ENCODE measurements at places on chromosomes 6 and 20.

DNA sequence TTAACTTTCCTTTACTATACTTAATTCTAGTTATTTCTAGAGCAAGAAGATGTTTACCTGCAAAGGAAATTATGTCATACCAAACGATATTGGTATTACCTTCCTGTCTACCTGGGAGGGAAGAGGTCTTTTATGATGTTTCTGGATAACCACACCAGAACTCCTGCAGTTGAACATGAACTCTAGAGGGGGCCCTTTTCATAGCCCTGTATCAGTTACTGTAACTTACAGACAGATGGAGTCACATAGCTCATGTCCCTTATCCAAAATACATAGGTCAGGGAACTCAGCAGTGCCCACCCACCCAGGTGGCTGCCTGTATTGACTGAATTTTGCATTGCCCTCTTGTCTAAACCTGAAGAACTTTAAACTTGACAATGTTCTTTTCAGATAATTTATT lies 35.1 kb upstream of the MYL9 start:
- DNase-seq, result no peak

- no peak for DNase-seq
Measured at GRCh38 chr6:150620244-150620643, 20.6 kb downstream of the PLEKHG1 start.

DNA sequence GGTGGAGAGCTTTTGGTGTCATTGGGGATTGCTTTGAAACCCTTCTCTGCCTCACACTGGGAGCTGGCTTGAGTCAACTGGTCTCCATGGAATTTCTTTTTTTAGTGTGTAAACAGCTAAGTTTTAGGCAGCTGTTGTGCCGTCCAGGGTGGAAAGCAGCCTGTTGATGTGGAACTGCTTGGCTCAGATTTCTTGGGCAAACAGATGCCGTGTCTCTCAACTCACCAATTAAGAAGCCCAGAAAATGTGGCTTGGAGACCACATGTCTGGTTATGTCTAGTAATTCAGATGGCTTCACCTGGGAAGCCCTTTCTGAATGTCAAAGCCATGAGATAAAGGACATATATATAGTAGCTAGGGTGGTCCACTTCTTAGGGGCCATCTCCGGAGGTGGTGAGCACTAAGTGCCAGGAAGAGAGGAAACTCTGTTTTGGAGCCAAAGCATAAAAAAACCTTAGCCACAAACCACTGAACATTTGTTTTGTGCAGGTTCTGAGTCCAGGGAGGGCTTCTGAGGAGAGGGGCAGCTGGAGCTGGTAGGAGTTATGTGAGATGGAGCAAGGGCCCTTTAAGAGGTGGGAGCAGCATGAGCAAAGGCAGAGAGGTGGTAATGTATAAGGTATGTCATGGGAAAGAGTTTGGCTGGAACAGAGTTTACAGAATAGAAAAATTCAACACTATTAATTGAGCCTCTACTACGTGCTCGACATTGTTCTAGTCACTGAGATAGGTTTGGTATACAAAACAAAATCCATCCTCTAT lies 31.2 kb downstream of the SRSF3 start:
- DNase-seq, result no peak

- no peak for DNase-seq
Measured at GRCh38 chr6:89873721-89874120, 20.5 kb upstream of the GJA10 start.

DNA sequence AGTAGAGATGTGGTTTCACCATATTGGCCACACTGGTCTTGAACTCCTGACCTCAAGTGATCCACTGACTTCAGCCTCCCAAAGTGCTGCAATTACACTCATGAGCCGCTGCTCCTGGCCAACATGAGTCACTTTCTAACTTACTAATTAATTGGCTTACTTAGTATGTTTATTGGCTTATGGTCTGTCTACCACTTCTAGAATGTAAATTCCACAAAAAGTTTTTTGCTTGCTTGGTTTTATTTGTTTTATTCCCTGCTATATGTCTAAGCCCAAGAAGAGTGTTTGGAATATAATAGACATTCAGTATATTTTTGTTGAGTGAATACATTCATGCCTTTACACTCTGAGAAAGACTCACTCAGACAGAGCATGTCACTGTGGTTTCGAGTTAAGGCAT lies 86.0 kb downstream of the SAMD3 start:
- DNase-seq, result no peak

DNA sequence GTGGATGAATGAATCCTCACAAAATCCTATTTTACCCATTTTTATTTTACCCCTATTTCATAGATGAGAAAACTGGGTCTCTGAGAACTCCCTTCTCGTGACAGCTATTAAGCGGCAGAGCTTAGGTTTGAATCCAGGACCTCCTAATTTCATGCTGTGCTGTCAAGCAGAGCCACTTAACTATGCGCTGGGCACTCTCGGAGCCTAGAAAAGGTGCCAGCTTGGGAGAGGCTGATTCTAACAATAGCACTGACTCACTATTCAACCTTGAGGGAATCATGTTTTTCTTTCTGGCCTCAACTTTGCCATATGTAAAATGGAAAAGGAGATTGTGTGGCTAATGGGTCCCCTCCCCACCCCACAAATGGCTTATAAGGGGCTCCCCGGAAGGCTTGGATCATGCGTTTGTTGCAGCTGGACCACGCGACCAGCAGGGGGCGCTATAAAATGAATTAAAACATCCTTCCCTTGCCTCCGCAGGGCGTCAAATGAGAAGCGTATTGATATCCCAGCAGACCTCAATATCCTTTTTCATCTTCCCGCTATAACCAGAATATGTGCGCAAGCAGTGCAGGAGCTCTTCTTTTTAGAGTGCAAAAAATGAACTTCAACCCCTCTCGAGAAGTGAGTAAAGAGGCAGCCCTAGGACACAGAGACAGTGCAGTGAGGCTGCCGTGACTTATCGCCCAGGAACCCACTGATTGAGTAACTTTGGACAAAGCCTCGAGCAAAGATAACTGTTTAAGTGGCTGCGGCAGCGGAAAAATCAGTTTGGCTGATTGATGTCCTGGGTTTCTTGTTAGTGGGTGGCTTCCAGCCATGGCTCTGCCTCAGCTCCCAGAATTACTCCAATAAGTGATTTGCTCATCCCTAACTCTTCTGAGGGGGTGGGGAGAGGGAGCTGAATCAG lies 12.8 kb upstream of the PDYN start:
- DNase-seq, result peak; percentile 50

DNA sequence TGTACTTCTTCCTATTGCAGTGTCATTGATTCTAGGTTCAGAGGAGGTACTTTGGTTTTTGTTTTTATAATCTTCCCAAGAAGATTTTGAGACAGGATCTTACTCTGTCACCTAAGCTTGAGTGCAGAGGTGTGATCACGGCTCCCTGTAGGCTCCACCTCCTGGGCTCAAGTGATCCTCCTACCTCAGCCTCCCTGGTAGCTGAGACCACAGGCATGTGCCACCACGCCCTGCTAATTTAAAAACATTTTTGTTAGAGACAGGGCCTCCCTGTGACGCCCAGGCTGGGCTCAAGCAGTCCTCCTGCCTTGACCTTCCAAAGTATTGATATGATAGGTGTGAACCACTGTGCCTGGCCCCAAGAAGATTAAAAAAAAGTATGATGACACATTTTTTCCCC lies 3.4 kb upstream of the SLC17A5 start:
- no peak for DNase-seq

DNA sequence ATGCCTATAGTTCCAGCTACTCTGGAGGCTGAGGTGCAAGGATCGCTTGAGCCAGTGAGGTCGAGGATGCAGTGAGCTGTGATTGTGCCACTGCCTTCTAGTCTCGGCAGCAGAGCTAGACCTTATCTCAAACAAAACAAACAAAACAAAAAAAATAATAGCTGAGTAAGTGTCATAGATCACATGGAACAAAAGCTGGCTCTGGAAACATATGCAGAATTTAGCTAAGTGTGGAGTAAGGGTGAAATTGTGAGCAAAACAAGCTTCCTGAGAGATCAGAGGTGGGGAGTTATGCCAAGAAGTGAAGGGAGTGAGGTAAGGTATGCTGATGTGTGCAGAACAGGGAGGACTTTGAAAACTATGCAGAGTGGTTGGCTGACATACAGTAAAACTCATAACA lies 18.7 kb downstream of the SGK1 start:
- DNase-seq, result no peak

DNA sequence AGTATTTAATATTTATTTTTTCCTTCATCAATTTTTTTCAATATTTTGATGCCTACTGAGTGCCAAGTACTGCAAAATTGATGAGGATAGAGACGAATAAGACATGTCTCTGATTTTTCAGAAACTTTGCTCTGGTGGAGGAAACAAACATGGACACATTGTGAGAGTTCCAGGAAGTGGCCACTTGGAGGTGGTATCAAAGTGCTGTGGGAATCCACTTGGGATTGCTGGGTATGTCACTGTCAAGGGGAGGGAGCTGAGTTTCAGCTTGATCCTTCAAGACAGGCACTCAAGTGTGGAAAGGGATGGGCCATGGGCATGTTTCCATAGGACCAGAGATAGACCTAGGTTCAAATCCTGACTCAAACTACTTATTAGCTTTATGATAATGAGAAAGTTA lies 24.5 kb upstream of the ABCC10 start:
- DNase-seq, result no peak

DNA sequence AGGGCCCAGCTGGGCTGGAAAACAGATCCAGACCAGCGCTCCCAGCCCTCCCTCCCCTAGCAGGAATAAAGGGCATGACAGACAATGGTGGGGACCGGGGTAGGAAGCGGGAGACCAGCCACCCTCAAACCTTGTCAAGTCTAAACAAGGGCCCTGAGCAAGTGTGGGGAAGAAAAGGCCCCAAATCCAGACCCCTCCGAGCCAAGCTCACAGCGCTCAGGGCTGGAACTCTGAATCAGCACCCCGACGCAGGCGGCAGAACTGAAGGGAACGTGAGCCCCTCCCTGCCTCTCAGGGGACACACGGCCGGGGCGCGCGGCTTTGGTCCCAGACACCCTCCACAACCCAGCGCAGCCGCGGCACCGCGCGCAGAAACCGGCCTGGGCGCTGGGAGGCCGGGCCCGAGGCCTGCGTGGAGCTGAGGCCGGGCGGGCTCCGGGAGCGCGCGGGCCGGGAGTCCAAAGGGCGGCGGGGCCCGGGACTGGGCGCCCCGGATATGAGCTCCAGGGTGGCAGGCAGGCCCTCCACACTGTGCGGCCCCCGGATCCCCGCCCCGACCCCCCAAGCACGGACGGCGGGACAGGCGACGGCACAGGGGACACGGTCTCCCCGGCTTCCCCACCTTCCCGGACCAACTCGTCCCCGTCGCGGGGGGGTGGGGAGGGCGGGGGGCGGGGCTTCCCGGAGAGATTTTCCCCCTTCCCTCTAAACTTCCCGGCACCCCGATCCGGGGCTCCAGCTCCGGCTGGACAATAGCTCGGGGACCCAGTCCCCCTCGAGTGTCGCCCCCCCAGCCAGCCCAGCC lies 641 bp downstream of the TEAD3 start:
- no peak for DNase-seq

DNA sequence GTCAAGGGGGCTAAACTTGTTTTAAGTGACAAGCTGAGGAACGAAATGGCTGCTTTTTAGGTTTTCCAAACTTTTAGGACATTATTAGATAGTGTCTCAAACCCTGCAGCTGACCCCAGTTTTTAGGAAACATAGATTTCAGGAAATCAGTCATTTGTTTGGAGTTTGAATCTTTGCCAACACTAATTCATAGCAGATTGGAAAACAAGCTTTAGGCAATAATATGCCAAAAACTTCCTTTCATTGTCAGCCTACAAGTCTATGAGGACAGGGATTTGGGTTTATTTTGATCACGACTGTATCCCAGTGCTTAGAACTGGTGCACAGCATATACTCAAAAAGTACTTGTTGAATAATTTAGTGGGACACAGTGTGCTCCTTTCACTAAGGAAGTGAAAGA lies 123.2 kb downstream of the TINAG start:
- peak; percentile 55 for DNase-seq

DNA sequence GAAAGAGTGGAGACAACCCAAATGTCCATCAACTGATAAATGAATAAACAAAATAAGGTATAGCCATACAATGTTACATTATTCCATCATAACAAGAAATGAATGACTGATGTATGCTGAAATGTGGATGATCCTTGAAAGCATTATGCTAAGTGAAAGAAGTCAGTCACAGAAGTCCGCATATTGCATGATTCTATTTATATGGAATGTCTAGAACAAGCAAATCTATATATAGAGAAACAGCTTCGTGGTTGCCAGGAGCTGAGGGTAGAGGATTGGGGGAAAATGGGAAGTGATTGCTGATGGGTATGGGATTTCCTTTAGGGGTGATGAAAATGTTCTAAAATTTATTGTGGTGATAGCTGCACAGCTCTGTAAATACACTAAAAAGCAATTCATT lies 196.8 kb downstream of the ATXN1 start:
- DNase-seq, result peak; percentile 75

DNA sequence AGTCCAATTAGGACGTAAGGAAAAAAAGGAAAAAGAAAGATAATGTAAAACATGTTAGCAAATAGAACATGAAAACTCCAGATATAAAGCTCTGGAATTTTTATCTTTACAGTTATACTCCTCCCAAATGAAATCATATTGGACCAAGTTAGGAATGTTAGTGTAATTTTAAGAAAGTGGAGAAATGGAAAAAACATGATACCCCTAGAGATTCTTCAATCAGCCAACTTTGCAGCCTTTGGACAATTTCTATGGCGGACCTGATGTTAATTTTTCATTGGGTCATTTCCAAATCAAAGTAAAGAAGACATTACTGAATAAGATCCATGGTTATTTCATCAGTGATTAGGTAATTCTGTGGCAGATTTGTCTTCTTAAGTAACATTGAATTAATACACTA lies 748.7 kb downstream of the RFPL4B start:
- DNase-seq, result no peak

- DNase-seq, result no peak
Measured at GRCh38 chr6:117448011-117448410, 22.3 kb upstream of the ROS1 start.

DNA sequence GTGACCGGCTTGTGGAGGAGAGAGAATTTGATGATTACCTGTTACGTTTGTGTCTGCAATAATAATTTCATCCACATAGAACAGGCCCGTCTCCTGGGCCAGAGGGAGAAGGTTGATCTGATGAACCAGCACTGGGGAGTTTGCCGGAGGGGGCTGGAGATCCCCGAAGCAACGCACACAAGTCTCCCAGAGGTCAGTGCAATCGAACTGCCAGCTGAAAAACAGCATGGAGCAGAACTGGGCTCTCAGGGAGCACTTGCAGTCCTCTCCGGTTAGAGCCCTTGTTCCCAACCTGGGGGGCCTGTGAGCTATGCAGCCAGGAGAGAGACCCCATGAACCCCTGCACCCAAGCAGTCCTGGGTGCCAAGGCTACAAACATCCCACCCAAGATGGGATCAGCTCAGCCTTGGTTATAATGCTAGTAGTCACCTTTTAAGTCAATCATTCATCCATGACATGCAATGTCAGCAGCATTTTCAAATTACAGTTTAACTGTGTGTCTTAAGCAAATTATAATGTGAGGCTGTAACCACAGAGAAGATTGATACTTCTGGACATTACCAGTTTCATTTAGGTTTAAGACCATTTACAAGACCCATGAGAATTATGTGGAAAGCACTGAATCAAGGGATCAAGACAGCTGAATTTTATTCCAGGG lies 34.2 kb downstream of the PKHD1 start:
- DNase-seq, result no peak

GRCh38 chr20:13934992-13935894 lies 55.2 kb downstream of the SEL1L2 start:
- no peak for DNase-seq
